Right ventricle myocardium superior (tissue), 1 donor: ENCODE measurements at places on chromosomes 12 and 14. TPM values are rescaled to one million over a fixed set of nuclear protein-coding genes. Genes with fewer than 3 reads are reported as not detected.

GRCh38 chr12:47097276-47097896 is 17.6 kb upstream of the AMIGO2 start:
- no peak for DNase-seq

- DNase-seq, result no peak
Measured at GRCh38 chr12:69225251-69225910, 14.0 kb upstream of the CPSF6 start.

GRCh38 chr12:93759512-93760081 is 82.4 kb downstream of the CRADD start:
- no peak for DNase-seq

GRCh38 chr12:83389237-83389996 is 702.7 kb downstream of the TMTC2 start:
- no peak for DNase-seq

GRCh38 chr12:9648701-9649531 is 20.6 kb upstream of the CLEC2D start:
- no peak for DNase-seq

Gene ARID2
- total RNA-seq, result 14.3 TPM

Gene SVOP
- 3.0 TPM for total RNA-seq

Gene E2F7
- 0.08 TPM for total RNA-seq

Gene ACOT4
- 0.62 TPM for total RNA-seq

Gene CACNA2D4
- 1.0 TPM for total RNA-seq

Gene NOVA1
- 2.4 TPM for total RNA-seq
